Glutamatergic neuron (in vitro differentiated cells): ENCODE measurements at places on chromosomes 5 and 9. TPM values are rescaled to one million over a fixed set of nuclear protein-coding genes. Genes with fewer than 3 reads are reported as not detected.

Gene NR5A1
- not detected for total RNA-seq

Gene LAMC3
- 0.17 TPM for total RNA-seq

GRCh38 chr5:77333451-77334123, 123.1 kb downstream of the PDE8B start:
- H3K27me3 ChIP-seq: no peaks in the 10 kb centered on the region
- no peak for DNase-seq
- no peak overlapping the region for H3K27ac ChIP-seq
- no peaks in the 10 kb centered on the region for H3K36me3 ChIP-seq
- peaks cover 15% of the 10 kb centered on the region for H3K4me1 ChIP-seq

DNA sequence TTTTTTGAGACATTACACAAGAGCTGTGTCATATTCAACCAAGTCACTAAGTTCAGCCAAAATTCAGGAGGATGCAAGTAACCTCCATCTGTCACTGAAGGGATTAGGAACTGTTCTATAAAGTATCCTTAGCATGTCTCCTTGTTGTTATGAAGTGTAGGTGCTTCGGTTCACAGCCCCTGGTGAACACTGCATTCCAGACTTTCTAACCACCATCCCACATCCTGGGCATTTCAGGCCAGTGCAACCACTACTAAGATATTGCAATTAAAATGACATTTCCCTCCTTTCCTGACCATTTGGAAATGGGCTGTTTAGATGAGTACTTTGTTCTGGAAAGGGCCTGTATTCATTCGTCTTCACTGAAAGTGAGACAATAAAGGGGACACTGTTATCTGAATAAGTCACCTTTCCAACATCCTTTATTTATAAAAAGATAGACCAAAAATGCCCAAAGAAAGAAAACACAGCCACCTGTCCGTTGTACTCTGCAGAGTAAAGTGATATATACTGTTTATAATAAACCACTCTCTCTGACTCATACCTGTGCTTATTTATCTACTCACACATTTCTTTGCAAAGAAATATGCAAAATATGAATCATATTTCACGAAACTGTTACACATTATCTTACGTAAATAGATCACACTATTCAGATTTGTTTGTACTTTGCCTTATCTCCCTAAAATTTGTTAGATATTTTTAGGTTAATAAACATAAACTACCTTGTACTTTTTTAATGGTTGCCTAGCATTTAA, 861.9 kb downstream of the CDH18 start:
- H3K27me3 ChIP-seq: no peaks in the 10 kb centered on the region
- H3K36me3 ChIP-seq: no peaks in the 10 kb centered on the region
- no peak for DNase-seq
- H3K27ac ChIP-seq: no peak overlapping the region

DNA sequence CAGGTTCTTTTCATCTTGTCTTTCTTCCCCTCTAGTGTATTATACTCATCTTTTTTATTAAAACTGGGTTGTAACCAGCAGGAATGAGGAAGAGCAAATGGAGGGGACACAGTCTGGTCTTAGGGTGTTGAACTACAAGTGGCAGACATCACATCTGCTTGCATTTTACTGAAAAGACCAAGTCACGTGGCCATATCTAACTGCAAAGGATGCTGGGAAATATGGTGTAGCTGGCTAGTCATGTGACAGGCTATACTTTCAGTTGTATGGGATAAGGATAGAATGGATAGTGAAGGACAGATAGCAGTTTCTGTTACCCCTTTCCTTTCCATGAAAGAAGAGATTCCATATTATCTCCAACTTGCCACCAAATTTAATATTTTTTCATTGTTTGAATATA, 13.0 kb upstream of the FGD3 start:
- no peak for DNase-seq
- H3K4me3 ChIP-seq: no peak overlapping the region
- H3K27ac ChIP-seq: no peak overlapping the region
- peaks cover 7% of the 10 kb centered on the region for H3K27me3 ChIP-seq
- no peaks in the 10 kb centered on the region for H3K4me1 ChIP-seq

GRCh38 chr5:5650242-5650641, 227.8 kb downstream of the ICE1 start:
- no peak overlapping the region for H3K4me3 ChIP-seq
- peaks cover 5% of the 10 kb centered on the region for H3K36me3 ChIP-seq
- no peaks in the 10 kb centered on the region for H3K4me1 ChIP-seq
- no peak overlapping the region for H3K27ac ChIP-seq

GRCh38 chr5:172420235-172420939, 33.9 kb downstream of the SH3PXD2B start:
- DNase-seq: no peak
- H3K27me3 ChIP-seq: peaks cover 15% of the 10 kb centered on the region
- H3K4me3 ChIP-seq: peak overlapping the region; percentile 74
- H3K27ac ChIP-seq: peak overlapping the region; percentile 98
- H3K4me1 ChIP-seq: peaks cover 59% of the 10 kb centered on the region
- peaks cover 6% of the 10 kb centered on the region for H3K36me3 ChIP-seq

- H3K4me1 ChIP-seq: peaks cover 57% of the 10 kb centered on the region
- peaks cover 4% of the 10 kb centered on the region for H3K27me3 ChIP-seq
- H3K36me3 ChIP-seq: no peaks in the 10 kb centered on the region
- no peak for DNase-seq
- no peak overlapping the region for H3K27ac ChIP-seq
These were observed 198.9 kb downstream of the TSSK1B start for GRCh38 chr5:113235884-113236283.

DNA sequence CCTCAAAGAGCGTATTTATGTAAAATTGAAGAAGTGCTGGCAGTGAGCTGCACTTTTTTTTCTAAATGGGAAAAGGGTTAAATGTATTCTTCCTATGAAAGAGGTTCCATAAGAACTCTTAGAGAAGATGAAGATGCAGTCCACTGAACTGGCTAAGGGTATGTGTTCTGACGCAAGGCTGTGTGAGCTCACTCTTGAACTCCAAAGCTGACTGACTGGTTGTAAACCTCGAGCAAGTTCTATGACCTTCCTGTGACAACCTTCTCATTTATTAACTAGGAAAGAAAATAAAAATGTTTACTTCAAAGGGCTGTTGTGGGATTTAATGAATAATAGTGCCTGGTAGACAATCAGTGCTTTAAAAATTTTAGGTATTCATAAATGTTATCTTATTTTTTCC, 46.7 kb downstream of the POC5 start:
- peaks cover 5% of the 10 kb centered on the region for H3K36me3 ChIP-seq
- no peak for DNase-seq
- H3K27me3 ChIP-seq: peaks cover 1% of the 10 kb centered on the region
- H3K4me1 ChIP-seq: peaks cover 15% of the 10 kb centered on the region
- H3K27ac ChIP-seq: no peak overlapping the region
- H3K4me3 ChIP-seq: no peak overlapping the region
